ENCODE measurements at places on chromosomes 2 and 18.

- DNase-seq, result peak; percentile 25
Observed at GRCh38 chr18:10228326-10228725, 226.1 kb upstream of the APCDD1 start.

- DNase-seq, result no peak
Observed at GRCh38 chr2:235293061-235293460, 200.8 kb upstream of the AGAP1 start.

GRCh38 chr18:47777626-47778025, 152.8 kb downstream of the SMAD2 start:
- DNase-seq, result no peak

GRCh38 chr2:44051593-44052347, 56.0 kb upstream of the LRPPRC start:
- peak; percentile 43 for DNase-seq

- no peak for DNase-seq
Observed at GRCh38 chr2:35864141-35864540, 491.4 kb upstream of the CRIM1 start.

DNA sequence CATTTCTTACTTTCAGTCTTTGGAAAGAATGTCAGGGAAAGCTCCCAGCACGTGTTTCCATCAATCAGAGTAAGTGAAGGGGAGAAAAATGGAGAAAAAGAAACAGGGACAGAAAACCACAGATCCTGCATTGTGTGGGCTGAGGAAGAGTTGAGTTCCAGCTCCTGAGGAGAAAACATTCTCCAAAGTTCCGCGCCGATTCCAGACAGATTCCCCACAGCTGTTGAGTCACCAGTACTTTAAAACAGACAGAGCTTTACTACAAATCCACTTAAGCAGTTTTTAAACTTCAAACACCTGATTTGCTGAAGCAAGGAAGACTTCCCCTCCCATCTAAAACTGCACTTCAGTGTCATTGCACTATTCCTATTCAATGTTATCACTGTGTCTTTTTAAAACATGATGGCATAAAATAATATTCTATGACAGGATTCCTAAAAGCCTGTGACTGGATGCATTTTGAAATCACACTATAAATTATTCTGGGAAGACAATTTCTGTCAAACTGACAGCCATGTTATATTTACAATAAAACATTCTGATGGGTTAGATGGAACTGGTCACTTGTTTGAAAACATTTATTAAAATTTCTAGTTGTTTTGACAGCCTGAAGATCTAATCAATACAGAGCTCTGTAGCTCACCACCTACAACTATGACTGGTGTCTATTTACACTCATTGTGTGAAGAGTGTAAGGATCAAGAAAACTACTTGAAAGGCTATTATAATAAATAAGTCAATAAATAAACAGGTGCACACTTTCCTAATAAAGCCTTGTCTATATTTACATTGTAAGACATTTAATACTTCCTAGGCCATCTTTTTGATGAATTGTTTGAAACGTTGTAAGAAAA, 40.9 kb downstream of the TCF4 start:
- DNase-seq, result no peak

All from NCI-H446 (cell line).